ENCODE measurements at places on chromosomes 3 and 15.

DNA sequence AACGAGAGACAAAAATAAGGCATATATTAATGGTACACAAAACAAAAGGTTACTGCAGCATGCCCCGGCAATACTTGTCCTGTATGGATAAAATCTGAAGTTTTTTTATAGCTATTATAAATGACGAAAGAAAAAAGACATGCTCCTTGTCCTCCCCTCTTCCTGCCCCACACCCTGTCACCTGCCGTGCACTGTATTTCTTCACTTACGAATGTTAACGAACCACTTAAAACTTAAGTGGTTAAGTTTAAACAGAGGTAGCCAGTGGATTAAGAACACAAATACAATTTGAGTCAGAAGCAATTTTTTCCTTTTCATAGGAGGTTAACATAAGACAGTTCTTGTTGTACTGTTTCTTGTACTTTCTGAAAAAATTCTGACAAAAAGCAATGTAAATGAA lies 799.1 kb upstream of the NECTIN3 start:
- no peak for DNase-seq

- peak; percentile 62 for DNase-seq
Measured at GRCh38 chr3:134374105-134374790, at the start of gene AMOTL2. Gene AMOTL2 (minus strand): TSS chr3:134374447. CDS start chr3:134371433, 3,014 bp downstream.

DNA sequence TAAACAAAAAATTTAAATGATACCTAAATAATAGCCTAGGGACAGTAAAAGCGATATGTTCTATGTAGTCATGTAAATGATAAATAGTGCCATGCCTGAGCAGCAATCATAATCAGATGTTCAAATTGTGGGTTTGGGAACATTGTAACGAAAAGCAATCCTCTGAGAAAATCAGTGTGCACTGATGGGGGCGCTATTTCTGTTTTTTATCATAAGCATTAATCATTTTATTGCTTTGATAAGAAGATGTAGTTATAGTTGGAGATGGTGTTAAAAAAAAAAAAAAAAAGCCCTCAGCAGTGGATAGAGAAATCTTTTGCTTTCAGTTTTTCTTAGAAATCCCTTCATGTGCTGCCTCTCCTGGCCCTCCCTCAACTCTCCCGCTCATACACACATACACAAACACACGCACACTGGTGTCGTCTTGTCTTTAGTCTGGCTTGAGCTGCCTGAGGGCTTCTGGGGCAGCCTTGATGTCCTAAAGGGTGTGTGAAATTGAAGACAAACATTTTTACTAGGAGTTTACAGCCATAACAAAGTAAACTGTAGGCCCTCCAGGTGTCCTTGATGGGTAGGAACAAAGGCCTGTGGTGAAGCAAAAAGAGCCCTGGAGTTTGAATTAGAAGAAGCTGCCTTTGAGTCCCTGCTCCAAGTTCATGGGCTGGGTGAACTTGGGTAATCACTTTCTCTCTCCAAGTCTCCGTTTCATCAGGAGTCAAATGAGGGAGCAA lies 428.1 kb downstream of the SOX2 start:
- DNase-seq: no peak

GRCh38 chr15:92429378-92430068 lies 35.8 kb downstream of the ST8SIA2 start:
- DNase-seq: no peak

GRCh38 chr3:84836961-84837360 lies 121.8 kb upstream of the CADM2 start:
- no peak for DNase-seq
